Astrocyte (in vitro differentiated cells and primary cell): ENCODE measurements at places on chromosomes 7 and 10. TPM values are rescaled to one million over a fixed set of nuclear protein-coding genes. Genes with fewer than 3 reads are reported as not detected.

OR9A4 gene
- total RNA-seq, result not detected in 2 replicates

SEMA3E gene
- 3.7 and 4.6 TPM in 2 replicates for total RNA-seq

LBX1 gene
- total RNA-seq, result not detected in 2 replicates

DNA sequence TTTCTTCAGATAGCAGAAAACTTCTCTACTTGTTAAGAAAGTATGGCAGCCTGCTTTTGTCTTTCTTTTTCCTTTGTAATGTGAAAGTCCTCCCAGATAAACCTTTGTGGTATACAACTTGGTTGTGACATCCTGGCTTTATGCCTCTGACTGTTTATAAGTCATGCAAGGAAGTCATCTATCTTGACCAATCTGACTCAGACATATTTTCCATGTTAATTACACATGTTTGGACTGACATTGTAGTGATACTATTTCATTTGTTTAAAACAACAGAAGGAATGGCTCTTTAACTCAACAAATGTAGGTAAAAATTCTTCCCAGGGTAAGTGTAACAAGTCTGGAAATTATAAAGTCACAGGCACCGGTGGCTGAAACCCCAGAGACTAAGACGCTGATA, 341.6 kb upstream of the MEOX2 start:
- peaks cover 22% of the 10 kb centered on the region for H3K4me1 ChIP-seq
- no peaks in the 10 kb centered on the region for H3K27me3 ChIP-seq
- peak overlapping the region; percentile 61 for H3K27ac ChIP-seq
- peak; percentile 96 for DNase-seq
- no peak overlapping the region for H3K4me3 ChIP-seq
- H3K36me3 ChIP-seq, result no peaks in the 10 kb centered on the region

DNA sequence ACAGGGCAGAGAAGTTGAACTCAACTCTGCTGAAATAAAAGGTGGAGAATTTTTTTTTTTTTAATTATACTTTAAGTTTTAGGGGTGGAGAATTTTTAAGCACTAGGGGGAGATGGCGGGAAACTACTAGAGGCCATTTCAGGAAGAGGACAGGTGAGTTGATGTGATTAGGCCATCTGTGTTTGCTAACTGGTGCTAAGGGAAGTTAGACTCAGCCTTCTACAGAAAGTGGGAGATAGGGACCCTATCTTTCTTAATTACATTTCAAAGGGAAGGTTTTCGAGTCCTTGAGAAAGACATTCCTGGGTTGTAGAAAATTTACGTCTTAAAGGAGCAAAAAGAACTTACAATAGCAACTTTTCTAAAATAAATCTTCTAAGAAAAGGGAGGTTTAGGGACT, 124.8 kb downstream of the LHFPL3 start:
- no peak overlapping the region for H3K4me3 ChIP-seq
- H3K27me3 ChIP-seq, result no peaks in the 10 kb centered on the region
- H3K36me3 ChIP-seq, result no peaks in the 10 kb centered on the region
- H3K4me1 ChIP-seq, result no peaks in the 10 kb centered on the region

DNA sequence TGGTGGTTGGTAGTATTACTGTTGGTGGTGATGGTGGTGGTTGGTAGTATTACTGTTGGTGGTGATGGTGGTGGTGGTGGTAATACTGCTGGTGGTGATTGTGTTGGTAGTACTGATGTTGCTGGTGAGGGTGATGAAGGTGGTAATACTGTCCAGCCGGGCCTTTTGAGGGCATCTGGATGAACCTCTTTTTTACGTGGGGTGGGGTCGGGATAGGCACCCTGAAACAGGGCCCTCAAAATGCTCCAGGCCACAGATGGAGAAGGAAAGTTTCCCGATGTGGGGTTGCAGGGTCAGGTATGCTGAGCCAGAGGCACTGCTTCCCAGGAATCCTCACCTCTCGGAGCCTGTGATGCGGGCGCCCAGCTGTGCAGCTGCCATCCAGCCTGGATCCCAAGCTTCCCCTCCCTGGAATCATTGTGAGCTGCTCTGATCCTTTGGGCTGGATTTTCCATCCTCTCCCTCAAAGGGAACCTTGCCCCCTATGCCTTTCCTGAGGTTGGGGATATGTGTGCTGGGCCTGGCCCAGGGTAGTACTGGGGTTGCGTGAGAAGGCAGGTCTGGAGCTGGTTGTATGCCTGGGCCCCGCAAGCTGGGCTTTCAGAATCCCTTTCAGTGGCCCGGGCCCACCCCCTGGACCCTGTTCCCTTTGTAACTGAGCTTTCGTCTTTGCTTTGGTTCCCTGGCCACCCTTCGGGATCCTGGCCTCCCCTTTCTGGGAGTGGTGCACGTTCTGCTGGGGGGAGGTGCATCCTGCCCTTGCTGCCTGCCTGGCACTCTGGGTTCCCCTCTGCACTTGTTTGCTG, 43.3 kb downstream of the DOCK1 start:
- no peak for DNase-seq
- no peaks in the 10 kb centered on the region for H3K4me1 ChIP-seq
- H3K27me3 ChIP-seq, result no peaks in the 10 kb centered on the region
- H3K4me3 ChIP-seq, result no peak overlapping the region
- H3K27ac ChIP-seq, result no peak overlapping the region
- no peaks in the 10 kb centered on the region for H3K36me3 ChIP-seq

DNA sequence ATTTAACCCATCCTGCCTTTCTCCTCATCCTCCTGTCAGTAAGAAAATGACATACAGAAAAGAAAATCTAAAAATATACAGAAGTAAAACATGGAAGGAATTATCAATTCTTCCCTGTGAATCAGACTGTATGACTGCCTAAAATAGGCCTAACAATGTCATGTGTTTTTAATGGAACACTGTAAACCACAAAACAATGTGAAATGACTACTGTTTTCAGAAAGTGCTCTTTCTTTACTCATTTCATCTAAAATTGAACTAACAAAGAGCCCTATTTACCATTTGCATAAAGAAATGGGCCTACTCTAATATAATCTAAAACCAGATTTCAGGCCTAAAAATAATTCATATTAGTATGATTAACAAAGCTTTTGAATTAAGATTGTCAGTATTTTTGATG, 35.7 kb downstream of the SEMA3E start:
- no peak overlapping the region for H3K27ac ChIP-seq
- H3K4me3 ChIP-seq, result no peak overlapping the region
- H3K27me3 ChIP-seq, result no peaks in the 10 kb centered on the region
- peak; percentile 25 for DNase-seq

GRCh38 chr7:27182861-27183681, 2.0 kb downstream of the HOXA11 start:
- no peak overlapping the region for H3K4me3 ChIP-seq
- no peaks in the 10 kb centered on the region for H3K36me3 ChIP-seq
- peaks cover 7% of the 10 kb centered on the region for H3K4me1 ChIP-seq
- H3K27ac ChIP-seq, result no peak overlapping the region

DNA sequence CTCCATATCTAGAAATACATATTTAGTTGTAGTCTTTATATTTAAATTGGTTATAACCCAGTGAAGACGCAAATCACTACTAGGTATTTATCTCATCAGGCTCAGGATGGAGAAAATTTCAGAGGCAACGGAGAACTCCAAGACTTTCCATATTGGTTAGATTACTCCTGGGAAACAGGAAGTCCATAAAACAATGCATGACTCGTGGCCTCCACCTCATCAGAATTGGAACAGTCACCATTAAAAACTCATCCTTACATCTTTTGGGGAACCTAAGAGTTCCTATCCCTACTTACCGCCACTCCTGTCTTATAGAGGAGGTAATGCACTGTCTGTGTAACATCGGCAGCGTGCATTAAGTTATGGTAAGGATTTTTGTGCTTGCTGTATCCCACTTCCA, 177.6 kb downstream of the PPP1R17 start:
- H3K4me1 ChIP-seq, result no peaks in the 10 kb centered on the region
- DNase-seq, result no peak
- no peak overlapping the region for H3K27ac ChIP-seq
- H3K36me3 ChIP-seq, result peaks cover 2% of the 10 kb centered on the region
- no peaks in the 10 kb centered on the region for H3K27me3 ChIP-seq

DNA sequence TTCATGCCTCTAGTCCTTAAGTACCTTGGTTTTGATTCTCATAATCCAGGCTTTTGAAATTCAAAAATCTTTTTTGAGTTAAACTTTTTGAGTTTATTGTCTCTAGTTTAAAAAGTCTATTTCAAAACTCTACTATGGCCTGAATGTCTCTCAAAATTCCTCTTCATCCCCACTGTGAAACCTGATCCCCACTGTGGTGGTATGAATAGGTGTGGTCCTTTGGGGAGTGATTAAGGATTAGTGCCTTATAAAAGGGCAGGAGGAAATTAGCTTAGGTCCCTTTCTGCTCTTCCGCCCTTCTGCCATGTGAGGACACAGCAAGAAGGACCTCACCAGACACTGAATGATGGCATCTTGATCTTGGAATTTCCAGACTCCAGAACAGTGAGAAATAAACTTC, 44.1 kb upstream of the JAZF1 start:
- H3K4me1 ChIP-seq, result no peaks in the 10 kb centered on the region
- peaks cover 2% of the 10 kb centered on the region for H3K27me3 ChIP-seq
- H3K36me3 ChIP-seq, result no peaks in the 10 kb centered on the region
- no peak overlapping the region for H3K4me3 ChIP-seq
- no peak overlapping the region for H3K27ac ChIP-seq

DNA sequence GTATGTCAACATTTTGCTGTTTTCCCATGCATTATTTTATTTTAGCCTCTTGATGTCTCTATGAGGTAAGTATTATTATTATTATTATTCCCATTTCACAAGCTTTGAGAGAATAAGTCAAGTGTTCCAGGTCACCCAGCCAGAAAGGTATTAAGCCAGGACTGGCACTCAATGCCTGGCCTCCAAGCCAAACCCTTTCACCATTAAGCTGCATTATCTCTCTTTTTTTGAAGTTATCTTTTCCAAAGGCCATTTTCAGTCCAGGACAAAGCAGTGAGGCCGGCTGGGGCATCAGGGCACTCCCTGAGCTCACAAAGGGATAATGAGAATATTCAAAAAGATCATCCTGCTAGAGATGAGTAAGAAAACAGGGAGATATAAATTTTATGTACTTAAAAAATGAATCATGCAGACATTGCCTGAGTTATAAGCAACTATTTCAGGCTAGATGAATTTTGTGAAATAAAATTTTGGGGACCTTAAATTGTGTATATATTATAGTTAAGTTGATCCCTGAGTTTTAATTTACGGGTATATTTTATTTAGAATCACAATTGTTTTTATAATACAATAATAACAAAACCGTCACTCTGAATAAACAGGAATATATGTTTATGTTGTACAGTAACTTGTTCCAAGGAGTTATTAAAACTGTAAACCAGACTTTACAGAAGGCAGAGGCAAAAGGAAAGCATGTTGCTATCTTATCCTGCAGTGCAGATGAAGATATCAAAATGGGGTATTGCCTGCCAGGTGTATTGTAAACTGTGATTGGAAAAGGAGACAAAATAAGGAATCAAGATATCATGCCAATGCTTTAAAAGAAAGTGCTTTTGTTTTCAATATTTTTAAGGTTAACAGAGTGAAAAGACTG, 51.3 kb upstream of the CAV2 start:
- no peaks in the 10 kb centered on the region for H3K27me3 ChIP-seq
- H3K4me3 ChIP-seq, result no peak overlapping the region
- H3K4me1 ChIP-seq, result peaks cover 7% of the 10 kb centered on the region
- no peak overlapping the region for H3K27ac ChIP-seq
- H3K36me3 ChIP-seq, result no peaks in the 10 kb centered on the region

DNA sequence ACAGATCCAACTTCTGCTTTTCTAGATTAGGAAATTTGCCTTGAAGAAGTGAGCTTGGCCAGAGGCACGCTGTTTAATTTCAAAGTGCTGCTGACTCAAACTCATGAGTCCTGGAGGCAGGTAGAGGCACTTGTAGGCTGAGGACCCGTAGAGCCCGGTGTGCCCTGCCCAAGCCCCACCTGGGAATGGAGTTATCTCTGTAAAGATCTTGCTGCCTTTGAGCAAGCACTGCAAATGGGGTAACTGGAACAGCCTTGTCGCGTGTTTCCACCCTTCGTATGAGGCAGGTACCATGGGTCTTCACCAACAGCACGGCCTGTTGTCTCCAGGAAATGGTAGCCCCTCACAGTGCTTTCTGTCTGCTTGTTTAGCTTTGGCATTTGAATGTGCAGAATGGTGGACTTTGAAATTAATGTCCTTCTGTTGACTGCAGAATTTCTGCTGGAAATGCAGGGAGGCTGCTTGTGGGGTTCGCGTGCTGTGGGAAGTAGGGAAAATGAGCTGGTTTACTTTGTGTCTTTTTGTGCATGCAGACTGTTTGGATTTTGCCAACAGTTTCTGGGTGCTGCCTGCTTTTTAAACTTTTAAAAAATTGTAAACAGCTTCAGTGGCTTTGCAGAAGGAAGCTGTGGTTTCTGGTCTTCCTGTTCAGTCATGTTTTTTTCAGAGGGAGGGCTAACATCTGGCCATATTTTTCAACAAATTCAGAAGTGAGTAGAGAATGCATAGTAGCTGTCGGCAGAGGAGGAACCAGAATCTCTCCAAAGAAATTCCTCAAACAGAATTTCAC, 27.2 kb downstream of the CCM2 start:
- no peak overlapping the region for H3K4me3 ChIP-seq
- H3K36me3 ChIP-seq, result peaks cover 3% of the 10 kb centered on the region
- DNase-seq, result peak; percentile 11
- H3K4me1 ChIP-seq, result peaks cover 11% of the 10 kb centered on the region

DNA sequence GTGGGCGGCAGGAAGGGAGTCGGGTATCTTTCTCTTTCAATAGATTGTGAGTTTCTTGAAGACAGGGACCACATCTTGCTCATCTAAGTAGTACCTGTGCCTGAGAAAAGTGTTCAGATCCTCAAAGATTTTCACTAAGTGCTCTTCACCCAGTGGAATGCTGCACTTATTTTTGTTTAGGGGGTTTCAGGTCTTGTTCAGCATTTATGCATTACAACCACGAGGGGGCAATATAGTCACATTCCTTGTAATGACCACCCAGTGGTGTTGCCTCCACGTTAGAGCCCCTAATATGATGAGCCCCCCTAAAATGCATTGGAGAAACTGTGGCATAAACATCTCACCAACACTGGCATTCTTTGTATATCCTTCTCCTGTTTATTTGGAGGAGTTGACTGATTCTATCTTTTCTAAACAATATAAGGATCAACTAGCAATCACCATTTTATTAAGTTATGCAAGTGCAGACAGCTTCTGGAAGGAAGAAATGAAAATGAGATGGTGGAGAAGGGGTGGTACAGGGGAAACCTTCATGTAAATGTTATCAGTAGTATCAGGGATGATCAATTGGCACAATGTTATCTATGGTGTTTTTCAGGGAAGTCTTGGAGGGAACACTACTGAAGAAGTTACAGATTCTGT, 3.1 kb upstream of the PAPSS2 start:
- DNase-seq, result no peak
- no peak overlapping the region for H3K4me3 ChIP-seq
- no peaks in the 10 kb centered on the region for H3K27me3 ChIP-seq
- no peaks in the 10 kb centered on the region for H3K36me3 ChIP-seq
- peaks cover 21% of the 10 kb centered on the region for H3K4me1 ChIP-seq

DNA sequence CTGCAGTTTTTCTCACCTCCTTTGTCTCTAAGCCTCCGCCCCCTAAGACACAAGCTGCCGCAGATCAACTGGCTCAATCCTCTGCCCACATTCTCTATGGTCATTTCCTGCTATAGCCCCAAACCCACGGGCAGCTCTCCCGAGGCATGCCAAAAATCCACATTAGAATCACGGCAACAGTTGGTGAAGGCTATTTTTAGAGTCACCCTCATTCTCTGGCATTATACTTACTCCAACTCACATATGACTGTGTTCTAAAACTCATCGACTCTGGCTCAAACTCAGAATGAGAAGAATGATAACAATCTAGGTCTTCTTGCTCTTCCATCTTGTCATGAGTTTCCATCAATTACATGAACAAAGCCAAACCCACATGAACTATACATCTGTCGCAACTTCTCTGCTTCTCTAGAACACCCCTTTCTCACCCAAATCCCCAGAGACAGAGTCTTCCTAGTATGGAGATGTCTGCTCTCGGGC, 10.9 kb upstream of the KIAA1549 start:
- no peaks in the 10 kb centered on the region for H3K27me3 ChIP-seq
- H3K4me3 ChIP-seq, result no peak overlapping the region
- peak; percentile 87 for DNase-seq
- H3K4me1 ChIP-seq, result peaks cover 4% of the 10 kb centered on the region
